ENCODE measurements at places on chromosomes 7 and 10. TPM values are rescaled to one million over a fixed set of nuclear protein-coding genes. Genes with fewer than 3 reads are reported as not detected.

SORCS1 gene
- total RNA-seq, result not detected

COL17A1 gene
- not detected for total RNA-seq

DNA sequence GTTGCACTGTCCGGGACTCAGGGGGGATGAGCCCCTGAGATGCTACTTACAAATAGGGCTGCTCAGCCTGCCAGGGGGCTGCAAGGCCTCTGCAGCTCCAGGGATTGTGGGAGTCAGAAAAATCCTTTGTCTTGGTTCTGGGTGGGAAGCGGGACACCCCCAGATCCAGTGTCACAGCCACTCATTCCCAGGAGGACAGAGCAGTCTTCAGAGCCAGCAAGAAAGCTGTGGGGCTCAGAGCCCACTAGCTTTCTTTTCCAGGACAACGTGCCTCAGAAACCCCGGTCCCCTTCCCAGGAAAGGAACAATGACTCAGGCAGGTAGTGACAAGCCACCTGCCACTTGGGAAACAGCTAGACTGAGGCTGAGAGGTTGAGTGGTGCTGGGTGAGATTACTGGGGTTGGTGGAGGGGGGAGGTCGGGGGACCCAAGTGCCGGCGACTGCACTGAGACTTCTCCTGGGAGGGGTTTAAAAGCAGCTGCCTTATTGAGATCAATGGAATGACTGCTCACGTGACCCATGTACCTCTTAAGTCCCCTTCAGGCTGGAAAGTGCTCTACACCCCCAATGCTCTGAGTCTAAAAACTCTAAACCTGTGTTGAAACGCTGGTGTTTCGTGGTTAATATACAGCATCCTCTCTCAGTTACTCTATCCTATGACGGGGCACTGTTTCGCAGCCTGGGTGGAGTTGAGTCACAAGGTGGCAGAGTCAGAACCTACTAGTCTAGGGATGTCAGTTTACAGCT is 123.6 kb downstream of the UBE2H start:
- no peaks in the 10 kb centered on the region for H3K27me3 ChIP-seq
- DNase-seq, result peak; percentile 41
- H3K27ac ChIP-seq, result peak overlapping the region; percentile 83
- peaks cover 27% of the 10 kb centered on the region for H3K4me1 ChIP-seq

DNA sequence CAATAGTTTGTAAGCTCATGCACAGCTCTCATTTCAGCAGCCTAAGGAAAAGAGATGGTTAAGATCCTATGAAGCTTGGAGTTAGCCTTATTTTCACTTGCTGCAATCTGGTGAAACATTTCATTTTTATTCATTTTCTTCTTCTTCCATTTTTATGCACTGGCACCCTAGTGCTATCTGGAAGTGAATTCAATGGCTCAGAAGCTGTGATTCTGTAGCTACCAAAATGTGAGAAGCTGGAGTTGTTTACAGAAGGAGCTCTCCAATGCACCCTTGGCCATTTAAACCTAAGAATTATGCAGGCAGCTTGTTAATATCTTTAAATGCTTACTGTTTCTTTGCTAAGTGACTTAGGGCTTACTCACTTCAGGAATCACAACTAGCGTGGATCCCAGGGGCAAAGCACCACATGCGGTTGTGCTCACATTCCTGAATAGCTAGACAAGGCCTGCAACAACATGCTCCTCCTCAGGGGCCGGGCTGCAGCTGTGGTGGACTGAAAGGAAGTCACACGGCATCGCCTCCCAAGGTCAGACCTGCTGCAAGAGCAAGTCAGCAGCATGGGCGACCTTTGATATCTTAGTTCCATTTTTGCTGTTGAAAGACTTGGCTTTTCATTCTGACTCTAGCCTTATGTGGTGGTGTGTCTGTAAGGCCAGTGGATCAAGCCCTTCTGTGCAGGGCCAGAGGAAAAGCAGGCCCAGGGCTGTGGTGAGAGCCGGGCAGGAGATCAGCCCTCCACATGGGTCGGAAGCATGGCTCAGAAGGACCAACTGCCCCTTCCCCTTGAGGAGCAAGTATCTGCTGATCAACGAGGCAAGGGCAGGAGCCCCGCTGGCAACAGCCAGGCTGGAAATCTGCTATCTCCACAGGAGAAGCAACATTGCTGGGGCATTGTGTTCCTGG is 91.9 kb upstream of the MBL2 start:
- H3K36me3 ChIP-seq, result no peaks in the 10 kb centered on the region
- peaks cover 14% of the 10 kb centered on the region for H3K4me1 ChIP-seq
- 0 out of 2 replicates have a peak overlapping the region, but pooled peaks have one; percentile 20 for H3K27ac ChIP-seq
- 0 out of 2 replicates have a peak, but pooled peaks cover 11% of the 10 kb centered on the region for H3K27me3 ChIP-seq
- DNase-seq, result peak; percentile 97

- H3K27ac ChIP-seq, result no peak overlapping the region
- H3K36me3 ChIP-seq, result no peaks in the 10 kb centered on the region
- DNase-seq, result no peak
- no peak overlapping the region for H3K4me3 ChIP-seq
Measured at GRCh38 chr7:7923818-7924217, 44.8 kb upstream of the GLCCI1 start.

DNA sequence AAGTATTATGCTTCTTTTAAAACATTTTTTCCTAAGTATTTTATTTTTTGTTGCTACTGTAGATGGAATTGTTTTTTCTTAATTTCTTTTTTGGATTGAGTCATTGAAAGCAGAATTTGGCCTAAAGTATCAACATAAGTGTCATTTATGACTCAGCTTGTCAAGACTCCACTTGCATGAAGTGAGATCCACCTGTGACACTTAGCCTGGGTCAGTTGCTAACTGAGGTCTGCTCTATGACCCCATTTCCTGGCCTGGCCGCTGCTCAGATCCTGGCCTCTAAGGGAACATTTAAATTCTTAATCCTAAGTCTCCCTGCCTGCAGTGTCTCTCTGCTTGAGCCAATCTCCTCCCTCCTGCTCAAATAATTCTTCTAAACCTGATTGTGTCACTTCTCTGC is 35.5 kb downstream of the TMEM270 start:
- H3K4me1 ChIP-seq, result peaks cover 80% of the 10 kb centered on the region
- peak overlapping the region; percentile 97 for H3K27ac ChIP-seq
- H3K36me3 ChIP-seq, result no peaks in the 10 kb centered on the region
- DNase-seq, result peak; percentile 76

DNA sequence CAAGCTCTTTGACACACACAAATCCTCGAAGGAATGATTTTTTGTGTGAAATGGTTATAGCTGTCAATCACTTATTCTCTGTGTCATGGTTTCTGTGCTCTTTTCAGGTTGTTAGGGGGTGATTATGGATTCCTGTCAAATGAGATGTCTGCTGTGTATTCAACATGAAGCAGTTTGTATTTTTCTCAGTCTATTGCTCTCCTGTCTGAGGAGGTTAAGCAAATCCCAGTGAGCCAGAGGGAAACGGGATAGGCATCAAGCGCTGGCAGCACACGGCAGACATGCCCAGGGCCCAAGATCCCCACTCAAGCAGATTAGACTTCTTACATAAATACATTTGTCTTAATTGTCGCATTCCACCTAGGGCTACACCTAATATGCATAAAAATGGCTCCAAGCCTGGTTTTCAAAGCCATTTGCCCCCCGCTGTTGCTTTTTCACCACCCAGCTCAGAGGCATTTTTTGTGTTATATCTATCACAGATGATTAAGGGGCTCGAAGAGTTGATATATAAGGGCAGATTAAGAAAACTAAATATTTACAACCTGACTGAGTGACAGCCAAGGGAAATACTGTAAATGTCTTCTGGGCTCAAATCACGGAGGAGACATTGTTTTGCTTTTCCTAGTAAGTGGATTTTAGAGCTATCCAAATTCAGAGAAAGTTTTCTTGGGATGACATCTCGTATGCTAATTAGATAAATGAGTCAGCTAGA is 192.7 kb upstream of the LRGUK start:
- no peak overlapping the region for H3K27ac ChIP-seq
- no peak overlapping the region for H3K4me3 ChIP-seq
- H3K36me3 ChIP-seq, result no peaks in the 10 kb centered on the region
- no peaks in the 10 kb centered on the region for H3K27me3 ChIP-seq

GRCh38 chr7:157560258-157560654 is 223.5 kb downstream of the DNAJB6 start:
- H3K27me3 ChIP-seq, result no peaks in the 10 kb centered on the region
- no peak overlapping the region for H3K27ac ChIP-seq
- H3K4me3 ChIP-seq, result no peak overlapping the region

- H3K27ac ChIP-seq, result no peak overlapping the region
- peaks cover 4% of the 10 kb centered on the region for H3K4me1 ChIP-seq
- H3K4me3 ChIP-seq, result no peak overlapping the region
- 0 out of 2 replicates have a peak, but pooled peaks cover 8% of the 10 kb centered on the region for H3K36me3 ChIP-seq
- H3K27me3 ChIP-seq, result no peaks in the 10 kb centered on the region
Measured at GRCh38 chr7:140084972-140085371, 22.2 kb upstream of the PARP12 start.

DNA sequence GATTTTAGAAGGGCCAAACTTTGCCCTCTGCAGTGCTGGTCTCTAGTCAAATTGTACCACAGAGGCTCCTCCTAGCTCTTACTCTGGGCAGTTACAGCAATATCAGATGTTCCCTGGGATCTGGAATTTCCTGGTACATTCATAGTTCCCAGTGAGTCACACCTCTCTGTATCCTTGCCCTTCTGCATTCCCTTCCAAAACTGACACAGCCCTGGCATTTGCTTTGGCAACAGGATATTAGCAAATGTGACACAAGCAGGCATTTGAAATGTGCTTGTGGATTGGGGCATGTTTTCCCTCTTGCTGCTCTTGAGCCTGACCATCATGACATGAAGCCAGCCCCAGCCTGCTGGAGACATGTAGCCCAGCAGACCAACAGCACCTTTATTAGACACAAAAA is 284.7 kb upstream of the AKR1E2 start:
- H3K4me1 ChIP-seq, result peaks cover 38% of the 10 kb centered on the region
- peak; percentile 99 for DNase-seq
- no peaks in the 10 kb centered on the region for H3K36me3 ChIP-seq
- no peak overlapping the region for H3K4me3 ChIP-seq

- H3K36me3 ChIP-seq, result no peaks in the 10 kb centered on the region
- H3K27me3 ChIP-seq, result peaks cover 5% of the 10 kb centered on the region
- no peak overlapping the region for H3K27ac ChIP-seq
- DNase-seq, result no peak
Measured at GRCh38 chr7:31175672-31176071, 123.6 kb downstream of the ADCYAP1R1 start.

GRCh38 chr7:50362712-50363282 is 58.3 kb downstream of the IKZF1 start:
- no peak overlapping the region for H3K4me3 ChIP-seq
- no peaks in the 10 kb centered on the region for H3K4me1 ChIP-seq
- peaks cover 18% of the 10 kb centered on the region for H3K27me3 ChIP-seq
- no peak overlapping the region for H3K27ac ChIP-seq
- no peak for DNase-seq

DNA sequence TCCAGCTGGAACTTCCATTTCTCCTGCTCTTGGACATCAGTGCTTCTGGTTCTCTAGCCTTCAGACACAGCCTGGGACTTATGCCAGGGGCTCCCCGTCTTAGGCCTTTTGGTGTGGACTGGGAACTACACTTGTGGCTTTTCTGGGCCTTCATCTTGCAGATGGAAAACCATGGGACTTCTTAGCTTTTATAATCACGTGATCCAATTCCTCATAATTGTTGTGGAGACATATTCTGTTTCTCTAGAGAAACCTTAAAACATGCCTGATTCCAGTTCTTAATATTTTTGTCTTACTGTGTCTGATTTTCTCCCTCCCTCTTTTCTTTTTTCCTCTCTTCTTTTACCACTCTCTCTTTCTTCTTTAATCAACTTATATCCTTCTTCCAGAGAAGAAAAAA is 224.2 kb upstream of the FOXP2 start:
- no peak overlapping the region for H3K27ac ChIP-seq
- no peaks in the 10 kb centered on the region for H3K36me3 ChIP-seq
- H3K4me1 ChIP-seq, result no peaks in the 10 kb centered on the region
- no peak for DNase-seq
- H3K27me3 ChIP-seq, result no peaks in the 10 kb centered on the region
- no peak overlapping the region for H3K4me3 ChIP-seq

- H3K27me3 ChIP-seq, result no peaks in the 10 kb centered on the region
- peak overlapping the region; percentile 79 for H3K4me3 ChIP-seq
- H3K27ac ChIP-seq, result peak overlapping the region; percentile 90
- DNase-seq, result peak; percentile 23
- no peaks in the 10 kb centered on the region for H3K36me3 ChIP-seq
- H3K4me1 ChIP-seq, result peaks cover 15% of the 10 kb centered on the region
Measured at GRCh38 chr10:71889388-71889987, 38.4 kb upstream of the PSAP start.

DNA sequence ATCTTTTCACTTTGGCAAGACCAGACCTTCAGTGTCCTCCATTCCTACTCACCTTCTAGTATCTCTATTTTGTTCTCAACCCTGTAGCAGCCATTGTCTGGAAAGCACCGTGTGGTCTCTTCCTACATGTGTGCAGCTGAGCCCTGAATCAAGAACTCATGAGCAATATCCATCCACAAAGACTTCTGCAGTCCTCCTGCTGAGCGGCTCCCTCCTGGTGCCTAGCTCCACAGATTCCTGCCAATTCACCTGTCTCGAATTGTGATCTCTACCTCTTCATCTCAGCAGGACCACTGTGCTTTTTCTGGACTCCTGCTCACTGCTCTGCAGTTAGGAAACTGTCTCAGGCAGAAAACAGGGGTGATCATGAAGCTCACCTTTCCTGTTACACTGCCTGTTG is 118.8 kb downstream of the RELN start:
- H3K36me3 ChIP-seq, result no peaks in the 10 kb centered on the region
- no peaks in the 10 kb centered on the region for H3K4me1 ChIP-seq
- no peak overlapping the region for H3K27ac ChIP-seq
- DNase-seq, result no peak
- no peak overlapping the region for H3K4me3 ChIP-seq

- H3K4me3 ChIP-seq, result no peak overlapping the region
- peak overlapping the region; percentile 67 for H3K27ac ChIP-seq
- no peak for DNase-seq
- H3K4me1 ChIP-seq, result peaks cover 38% of the 10 kb centered on the region
Measured at GRCh38 chr10:99995269-99995668, 14.5 kb downstream of the DNMBP start.

DNA sequence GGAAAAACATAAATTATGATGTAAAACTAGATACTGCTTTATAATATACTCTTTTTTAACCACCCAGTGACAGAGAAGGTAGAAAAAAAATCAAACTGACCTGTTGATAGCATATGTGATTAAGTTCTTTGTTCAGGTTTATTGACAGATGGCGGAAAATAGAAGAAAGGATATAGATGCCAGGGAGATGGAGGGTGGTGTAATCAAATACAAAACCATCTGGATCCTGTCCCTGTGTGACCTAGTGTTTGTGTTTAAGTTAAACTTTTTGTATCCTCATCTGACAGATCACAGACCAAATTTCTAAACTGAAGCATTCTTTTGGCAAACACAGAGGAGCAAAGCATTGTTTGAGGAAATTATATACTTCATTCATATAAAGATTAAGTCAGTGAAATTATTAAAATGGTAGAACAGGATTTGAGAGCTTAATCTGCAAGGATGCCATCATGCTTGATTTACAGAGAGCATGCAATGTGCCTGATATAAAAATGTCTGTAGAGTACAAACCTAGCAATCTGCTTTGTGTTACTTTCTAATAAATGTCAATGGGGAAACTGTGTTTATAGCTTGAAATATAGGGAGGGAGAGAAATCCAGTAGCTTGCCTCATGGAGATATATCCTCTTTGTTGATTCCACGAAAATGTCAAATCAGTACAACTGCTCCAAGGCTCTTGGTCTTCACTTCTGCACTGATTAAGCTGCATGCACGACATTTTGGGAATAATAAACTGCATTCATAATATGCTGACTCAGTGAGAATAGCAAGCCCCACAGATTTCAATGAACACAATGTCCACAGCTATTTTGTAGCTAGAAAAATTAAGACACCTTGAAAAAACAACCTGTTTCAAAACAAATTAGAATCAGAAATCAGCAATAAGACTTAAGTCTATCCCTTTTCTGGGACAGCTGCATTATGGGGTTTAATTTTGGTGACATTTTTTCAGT is 39.0 kb downstream of the SEM1 start:
- H3K36me3 ChIP-seq, result no peaks in the 10 kb centered on the region
- DNase-seq, result no peak
- H3K27me3 ChIP-seq, result no peaks in the 10 kb centered on the region
- H3K4me1 ChIP-seq, result no peaks in the 10 kb centered on the region

Data from GM23248 (cell line).